ENCODE measurements at places on chromosomes 5 and 9.

DNA sequence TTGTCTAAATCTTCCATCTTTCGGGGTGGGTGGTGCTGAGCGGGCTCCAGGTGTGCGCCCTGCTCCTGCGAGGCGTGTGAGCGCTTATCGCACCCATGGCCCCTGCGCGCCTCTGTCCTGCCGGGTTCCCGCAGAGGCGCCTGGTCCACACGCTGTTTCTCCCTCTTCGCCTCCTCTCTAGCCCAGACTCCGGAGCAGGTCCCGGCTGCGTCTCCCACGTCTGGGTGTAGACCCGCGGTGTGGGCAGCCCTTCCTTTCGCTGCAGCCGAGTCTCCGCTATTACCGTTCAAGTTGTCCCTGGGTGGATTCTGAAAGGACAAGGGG lies 40.5 kb upstream of the PLEKHG4B start:
- DNase-seq = no peak

DNA sequence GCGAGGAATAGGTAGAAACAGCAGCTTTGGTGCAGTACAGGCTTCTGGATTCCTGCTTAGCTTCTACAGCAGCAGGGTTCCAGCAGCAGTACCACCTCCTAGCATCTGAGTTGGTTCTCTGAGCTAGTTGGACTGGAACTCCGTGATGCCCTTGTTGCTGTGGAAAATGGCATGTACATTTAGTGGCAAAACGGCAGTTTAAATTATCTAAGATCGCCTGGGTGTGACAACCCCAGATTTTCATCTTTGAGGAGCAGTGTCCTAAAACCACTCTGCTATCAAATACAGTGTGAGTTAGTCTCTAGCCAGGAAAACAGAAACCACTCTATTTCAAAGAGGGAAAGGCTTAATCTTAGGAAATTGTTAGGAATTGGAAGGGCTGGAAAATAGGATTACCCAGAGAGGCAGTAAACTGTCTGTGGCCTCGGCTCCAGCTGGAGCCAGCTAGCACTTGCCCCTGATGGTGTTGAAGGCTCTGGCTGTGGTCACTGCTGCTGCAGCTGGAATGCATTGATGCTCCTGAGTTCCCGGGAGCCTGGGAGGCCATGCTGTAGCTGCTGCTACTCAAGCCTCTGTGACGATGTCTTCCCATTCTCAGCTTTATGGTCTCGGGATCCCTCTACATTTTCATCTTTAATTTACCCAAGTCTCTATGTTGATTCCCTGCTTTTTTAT lies 29.4 kb downstream of the RAD23B start:
- DNase-seq = no peak

DNA sequence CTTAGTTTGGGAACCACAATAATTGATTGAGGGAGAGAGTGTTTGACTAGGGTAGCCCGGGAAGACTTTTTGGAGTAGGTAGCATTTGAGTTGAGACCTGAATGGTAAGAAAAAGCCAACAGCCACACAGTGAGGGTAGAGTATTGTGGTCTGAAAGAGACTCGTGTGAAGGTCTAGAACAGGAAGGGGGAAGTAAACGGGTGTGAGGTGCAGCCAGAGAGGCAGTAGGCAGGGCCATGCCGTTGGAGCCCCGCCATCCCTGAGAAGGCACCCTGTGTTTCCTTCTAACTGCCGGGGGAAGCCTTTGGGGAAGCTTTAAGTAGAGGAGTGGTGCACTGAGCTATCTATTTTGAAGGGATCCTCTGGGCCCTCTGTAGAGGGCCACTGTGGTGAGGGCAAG lies 3.5 kb upstream of the F2RL2 start:
- no peak for DNase-seq

- peak; percentile 89 for DNase-seq
Observed at GRCh38 chr5:114361724-114362196, at the start of gene KCNN2. Gene KCNN2 (plus strand): TSS chr5:114362070. CDS start chr5:114362140, 70 bp downstream.

GRCh38 chr9:73180403-73180802 lies 28.7 kb downstream of the ANXA1 start:
- DNase-seq = no peak

GRCh38 chr9:37421914-37422288 lies 595 bp upstream of the GRHPR start:
- no peak for DNase-seq

DNA sequence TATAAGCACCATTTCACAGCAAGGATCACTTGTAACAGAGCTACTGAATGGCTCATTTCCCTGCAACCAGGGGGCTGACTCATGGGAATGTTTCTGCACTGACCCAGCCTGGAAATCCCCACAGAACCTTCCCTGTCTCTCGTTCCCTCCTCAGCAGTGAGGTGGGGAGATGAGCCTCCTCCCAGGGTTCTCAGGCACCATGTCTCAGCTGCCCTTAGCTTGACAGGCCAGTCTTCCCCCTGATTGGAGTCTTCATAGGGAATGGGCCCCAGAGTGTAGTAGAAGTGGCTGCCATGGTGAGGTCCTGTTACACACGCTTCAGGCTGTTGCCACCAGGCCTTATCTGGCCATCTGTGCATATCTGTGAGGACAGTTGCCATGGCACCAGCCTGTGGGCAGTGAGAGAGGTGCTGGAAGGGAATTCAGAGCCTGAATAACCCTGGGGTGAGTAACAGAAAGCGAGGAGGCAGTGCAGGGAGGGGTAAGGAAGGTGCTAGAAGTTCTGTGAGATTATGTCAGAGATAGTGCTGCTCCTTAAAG lies 324.4 kb downstream of the ENC1 start:
- no peak for DNase-seq

DNA sequence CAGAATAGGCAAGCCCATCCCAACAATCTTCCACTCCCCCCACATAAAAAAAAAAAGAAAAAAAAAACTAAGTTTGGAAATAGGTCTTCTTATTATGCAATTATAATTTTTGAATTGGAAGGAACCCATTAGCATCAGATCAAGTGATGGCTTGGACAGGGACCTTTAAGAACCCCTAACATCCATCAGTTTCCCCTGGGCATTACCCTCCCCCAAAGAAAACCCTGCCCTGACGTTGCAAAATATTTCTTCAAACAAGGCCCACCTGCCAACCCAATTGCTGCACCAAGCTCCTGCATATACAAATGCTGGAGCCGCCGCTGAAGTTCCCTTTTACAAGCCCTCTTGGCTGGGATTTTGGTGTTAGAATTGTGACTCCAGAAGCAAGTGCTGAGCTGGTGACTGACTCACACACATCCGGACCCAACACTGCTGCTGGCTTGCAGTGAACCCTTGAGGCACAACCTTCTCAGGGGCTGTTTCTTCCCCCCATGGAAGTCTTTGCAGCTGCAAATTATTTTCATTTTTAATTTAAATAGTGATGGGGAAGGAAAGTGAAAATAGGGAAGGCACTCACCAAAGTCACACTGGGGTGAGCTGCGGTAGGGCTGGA lies 56.1 kb upstream of the AFAP1L1 start:
- no peak for DNase-seq

GRCh38 chr9:27445057-27445595 lies 79.0 kb upstream of the IFNK start:
- DNase-seq = no peak

- DNase-seq = no peak
Observed at GRCh38 chr5:157860898-157861890, 2.2 kb upstream of the CLINT1 start.

DNA sequence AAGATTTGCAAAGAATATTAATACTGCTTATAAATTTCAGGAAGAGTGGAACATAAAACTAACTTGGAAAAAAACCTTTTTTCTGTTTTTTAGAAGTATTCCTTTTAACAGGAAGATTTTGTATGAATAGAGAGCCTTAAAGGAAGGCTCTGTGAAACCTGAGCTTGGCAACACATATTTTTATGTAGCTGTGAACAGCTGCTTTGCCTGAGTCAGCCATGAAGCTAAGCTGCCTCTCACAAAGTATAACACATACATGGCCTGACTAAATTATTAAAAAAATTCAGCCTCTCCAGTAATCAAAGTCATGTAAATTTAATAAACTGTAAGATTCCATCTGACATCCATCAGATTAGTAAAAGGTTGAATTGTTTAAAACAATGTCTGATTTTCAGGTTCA lies 547.5 kb downstream of the ELAVL2 start:
- DNase-seq = no peak

GRCh38 chr5:40875958-40876357 lies 33.3 kb upstream of the C7 start:
- DNase-seq = no peak

DNA sequence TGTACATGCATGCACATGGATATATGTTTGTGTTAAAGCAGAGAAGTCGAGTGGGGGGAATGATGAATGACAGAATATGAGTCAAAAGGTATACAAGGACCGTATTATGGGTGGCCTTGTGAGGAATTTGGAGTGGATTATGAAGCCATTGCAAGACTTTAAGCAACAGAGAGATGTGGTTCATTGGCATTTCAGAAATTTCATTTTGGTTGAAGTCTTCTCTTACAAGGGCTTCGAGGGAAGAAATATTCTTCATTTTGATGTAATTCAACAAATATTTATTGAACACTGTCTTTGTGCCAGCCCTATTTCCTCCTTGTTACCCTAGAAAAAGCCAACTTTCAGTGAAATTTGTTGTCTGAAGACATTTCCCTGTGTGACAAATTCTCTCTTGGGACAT lies 83.9 kb upstream of the SLCO6A1 start:
- DNase-seq = no peak

- no peak for DNase-seq
Observed at GRCh38 chr5:115317320-115317719, 20.9 kb upstream of the CCDC112 start.

GRCh38 chr5:126948011-126948355 lies 82.4 kb downstream of the MARCHF3 start:
- DNase-seq = no peak

GRCh38 chr9:74645007-74645639 lies 148.0 kb downstream of the RORB start:
- no peak for DNase-seq

DNA sequence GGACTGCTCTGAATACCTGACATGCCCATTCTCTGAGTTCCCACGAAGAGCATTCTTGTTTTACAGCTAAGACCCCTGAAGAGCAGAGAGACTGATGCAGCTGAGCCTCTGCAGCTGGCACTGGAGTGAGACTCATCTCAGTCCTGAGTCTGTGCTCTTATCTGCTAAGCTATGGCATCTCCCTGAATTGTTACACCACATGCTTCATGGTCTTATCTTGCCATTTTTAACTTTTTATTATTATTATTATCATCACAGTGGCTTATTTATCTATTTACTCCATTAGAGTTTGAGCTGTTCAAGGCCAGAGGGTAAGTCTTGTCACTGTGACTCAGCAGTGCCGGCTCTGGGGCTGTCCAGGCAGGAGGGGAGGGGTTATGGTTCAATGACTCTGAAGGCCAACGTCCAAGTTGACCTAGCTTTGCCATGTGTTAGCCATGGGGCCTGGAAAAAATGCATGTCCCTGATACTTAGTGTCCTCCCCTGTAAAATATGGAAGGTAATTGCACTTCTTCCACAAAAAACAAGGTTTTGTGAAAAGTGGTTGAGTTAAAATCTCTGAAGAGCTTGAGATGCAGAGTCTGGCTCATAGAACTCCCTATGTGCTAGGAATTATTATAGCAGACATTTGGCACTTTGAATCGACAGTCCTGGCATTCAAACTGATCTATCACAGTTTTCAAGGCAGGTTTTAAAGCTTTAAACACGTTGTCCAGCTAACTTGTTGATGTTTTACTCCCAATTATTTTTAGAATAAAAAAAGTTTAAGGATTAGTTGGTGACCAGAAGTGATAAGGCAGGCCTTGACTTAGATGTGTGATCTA lies 94.6 kb downstream of the ALDH1A1 start:
- DNase-seq = no peak

GRCh38 chr5:122078116-122079110 lies at the start of gene LOX:
Gene LOX (minus strand): TSS chr5:122078259. CDS start chr5:122077985, 274 bp downstream.
- no peak for DNase-seq

- no peak for DNase-seq
Observed at GRCh38 chr5:180519098-180519497, 24.9 kb downstream of the CNOT6 start.

DNA sequence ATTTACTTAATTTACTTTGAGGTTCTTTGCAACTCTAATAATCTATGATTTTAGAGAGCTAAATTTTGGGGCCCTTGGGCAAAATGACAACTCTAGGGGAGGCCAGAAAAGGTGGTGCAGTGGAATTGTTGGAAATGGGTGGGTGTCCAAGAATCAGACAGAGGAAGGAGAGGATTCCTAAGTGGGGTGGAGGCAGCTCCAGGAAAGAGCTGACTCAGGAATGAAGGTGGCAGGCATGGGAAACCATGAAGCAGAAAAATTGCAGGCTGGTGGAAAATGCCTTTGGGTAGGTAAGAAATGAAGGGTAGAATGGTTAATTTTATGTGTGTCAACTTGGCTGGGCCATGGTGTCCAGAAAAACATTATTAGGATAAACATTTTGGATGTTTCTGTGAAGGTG lies 248.5 kb upstream of the TUT7 start:
- no peak for DNase-seq

GRCh38 chr5:89729623-89730301 lies 679.8 kb downstream of the CETN3 start:
- no peak for DNase-seq

GRCh38 chr5:4879693-4880303 lies 260.3 kb upstream of the ADAMTS16 start:
- DNase-seq = peak; percentile 67

DNA sequence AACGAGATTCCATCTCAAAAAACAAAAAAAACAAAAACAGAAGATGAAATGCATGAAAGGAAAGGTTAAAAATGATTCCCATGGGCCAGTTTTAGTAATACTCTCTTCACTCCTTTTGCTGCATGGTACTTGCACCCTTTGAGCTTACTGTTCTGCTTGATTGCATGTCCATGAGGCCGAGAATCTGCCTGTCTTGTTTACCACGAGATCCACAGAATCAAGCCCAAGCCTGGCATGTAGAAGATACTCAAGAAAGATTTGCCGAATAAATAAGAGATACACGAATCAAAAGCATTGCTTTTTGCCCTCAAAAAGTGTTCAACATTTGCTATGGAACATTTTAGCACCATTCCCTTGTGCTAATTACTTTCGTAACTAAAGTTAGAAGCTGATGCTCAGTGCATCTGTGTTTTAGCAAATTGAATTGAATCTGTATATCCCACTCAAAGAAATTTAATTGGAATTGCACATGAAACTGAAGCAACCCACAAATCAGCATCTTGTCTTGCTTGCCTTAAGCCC lies 1.1 kb downstream of the FAXDC2 start:
- DNase-seq = no peak

DNA sequence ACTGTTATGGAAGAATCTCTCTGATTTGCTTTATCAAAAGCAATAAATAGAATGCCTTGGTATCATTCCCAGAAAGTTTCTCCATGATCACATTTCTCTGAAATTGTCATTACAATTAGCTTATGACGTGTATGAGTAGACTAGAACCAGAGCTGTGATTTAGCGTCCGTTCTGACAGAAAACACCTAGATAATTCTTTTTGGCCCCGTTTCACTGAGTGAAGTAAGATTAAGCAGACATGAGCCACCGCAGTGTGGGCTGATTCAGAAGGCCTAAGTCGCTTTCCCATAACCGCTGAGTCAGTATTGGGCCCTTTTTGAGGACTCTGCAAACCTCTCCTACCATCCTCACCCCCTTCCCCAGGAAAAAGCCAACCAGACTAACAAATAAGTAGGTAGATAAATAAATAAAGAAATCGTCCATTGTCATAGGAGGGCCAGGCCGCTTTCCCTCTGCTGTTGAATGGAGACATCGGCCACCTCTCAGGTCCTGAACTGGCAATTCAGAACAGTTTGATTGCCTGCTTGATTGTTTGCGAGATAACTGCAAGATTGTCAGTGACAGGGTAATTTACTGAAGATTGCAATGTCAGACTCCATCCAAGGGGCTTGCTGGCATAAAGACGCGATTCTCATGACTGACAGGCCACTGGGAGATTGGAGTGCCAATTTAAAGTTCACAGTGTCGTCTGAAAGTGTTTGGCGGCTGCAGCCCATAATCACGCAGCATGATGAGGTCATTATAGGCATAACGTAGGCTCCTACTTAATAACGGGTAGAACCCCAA lies 105.0 kb upstream of the WWC1 start:
- DNase-seq = no peak

- DNase-seq = no peak
Observed at GRCh38 chr5:146510559-146511125, 5.3 kb downstream of the GPR151 start.

Measured in anterior cingulate cortex (tissue), 58 donors.